Stimulated activated CD4-positive, alpha-beta T cell treated with anti-CD3 and anti-CD28 coated beads, Interleukin-1b, Interleukin-23, amount 100 ng/mL, for 4 hours (primary cell): ENCODE measurements at places on chromosomes 3 and 15.

DNA sequence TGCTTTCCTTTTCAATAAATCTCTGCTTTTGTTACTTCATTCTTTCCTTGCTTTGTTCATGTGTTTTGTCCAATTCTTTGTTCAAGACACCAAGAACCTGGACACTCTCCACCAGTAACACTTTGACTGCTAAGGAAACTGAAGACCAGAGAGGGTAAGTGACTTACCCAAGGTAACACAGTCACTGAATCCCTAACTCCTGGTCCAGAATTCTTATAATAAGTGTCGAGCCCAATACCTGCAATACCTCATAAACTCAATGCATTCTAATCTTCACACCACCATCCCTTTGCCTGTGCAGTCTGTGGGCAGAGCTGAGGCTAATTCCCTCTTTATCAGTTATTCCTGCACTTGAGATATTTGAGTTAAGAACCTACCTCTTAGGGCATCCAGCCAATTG lies 237.8 kb downstream of the UACA start:
- no peak for DNase-seq

GRCh38 chr3:194051366-194052149 lies 84.4 kb upstream of the HES1 start:
- DNase-seq: no peak

DNA sequence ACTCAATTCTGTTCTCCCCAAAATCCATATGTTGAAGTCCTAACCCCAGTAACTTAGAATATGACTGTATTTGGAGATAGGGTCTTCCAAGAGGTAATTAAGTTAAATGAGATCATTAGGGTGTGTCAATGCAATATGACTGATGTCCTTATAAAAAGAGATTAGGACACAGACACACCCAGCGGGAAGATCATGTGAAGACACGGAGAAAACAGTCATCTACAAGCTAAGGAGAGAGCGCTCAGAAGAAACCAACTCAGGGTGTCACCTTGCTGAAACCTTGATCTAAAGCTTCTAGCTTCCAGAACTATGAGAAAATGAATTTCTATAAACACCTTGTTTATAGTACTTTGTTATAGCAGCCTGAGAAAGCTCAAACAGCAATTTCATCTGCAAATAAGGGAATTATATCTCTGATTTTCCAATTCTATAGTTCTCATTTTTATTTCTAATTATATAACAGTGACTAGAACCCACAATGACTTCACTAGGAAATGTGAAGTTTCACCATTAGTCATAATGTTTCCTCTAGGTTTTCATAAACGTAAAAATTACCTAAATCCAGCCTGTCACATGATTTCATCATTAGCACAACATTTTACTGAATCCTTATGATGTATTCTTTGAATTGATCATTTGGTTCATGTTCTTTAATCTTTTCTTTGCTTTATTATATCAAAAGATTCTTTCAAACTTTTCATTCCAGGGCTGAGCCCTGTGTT lies 459.1 kb upstream of the MDFIC2 start:
- DNase-seq: no peak

DNA sequence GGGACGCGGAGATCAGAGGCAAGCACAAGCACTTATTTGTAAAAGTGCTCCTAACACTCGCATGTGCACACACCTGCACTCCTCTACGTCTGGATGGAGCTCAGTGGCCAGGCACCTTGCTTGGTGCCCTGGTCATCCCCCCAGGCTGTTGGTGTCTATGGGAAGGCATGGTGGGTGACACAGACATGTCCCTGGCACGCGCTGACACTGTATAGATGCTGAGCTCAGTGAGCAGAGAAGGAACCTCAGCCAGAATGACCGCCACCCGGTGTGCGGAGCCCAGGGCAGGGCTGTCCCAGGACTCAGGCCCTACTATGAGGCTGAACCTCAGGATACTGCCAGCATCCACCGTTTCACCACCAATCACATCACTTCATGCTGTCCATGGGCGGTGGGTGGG lies 64.5 kb downstream of the NIPA2 start:
- no peak for DNase-seq

GRCh38 chr3:139307072-139307491 lies 36.7 kb upstream of the MRPS22 start:
- no peak for DNase-seq

DNA sequence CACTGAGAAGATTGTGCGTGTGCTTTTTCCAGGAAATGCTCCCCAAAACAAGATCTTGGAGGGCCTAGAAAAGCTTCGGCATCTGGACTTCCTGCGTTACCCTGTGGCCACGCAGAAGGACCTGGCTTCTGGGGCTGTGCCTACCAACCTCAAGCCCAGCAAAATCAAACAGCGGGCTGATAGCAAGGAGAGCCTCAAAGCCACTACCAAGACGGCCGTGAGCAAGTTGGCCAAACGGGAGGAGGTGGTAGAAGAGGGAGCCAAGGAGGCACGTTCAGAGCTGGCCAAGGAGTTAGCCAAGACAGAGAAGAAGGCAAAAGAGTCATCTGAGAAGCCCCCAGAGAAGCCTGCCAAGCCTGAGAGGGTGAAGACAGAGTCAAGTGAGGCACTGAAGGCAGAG lies 4.8 kb downstream of the MAP1A start:
- no peak for DNase-seq

DNA sequence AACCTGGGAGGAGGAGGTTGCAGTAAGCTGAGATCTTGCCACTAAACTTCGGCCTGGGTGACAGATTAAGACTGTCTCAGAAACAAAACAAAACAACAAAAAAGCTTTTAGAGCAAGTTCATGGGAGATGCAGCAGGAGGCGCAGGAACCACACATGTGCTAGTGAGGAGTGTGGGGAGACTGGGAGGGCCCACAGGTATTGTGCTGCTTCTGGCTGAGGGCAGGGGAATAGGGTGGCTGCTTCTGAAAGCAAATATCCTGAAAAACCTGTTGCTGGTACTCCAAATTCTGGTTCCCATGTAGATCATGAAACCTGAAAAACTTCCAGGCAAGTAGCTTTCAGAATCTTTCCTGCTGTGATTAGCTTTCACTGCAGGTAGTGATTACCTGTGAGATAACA lies 22.1 kb downstream of the TYRO3 start:
- no peak for DNase-seq
